Fibroblast of skin of scalp (primary cell): ENCODE measurements at places on chromosomes 16 and 17.
A peak's percentile ranks its signal among the peaks of the same experiment; 100 is the strongest.

GRCh38 chr16:6656760-6657159 lies 675.9 kb upstream of the RBFOX1 start:
- DNase-seq: no peak

DNA sequence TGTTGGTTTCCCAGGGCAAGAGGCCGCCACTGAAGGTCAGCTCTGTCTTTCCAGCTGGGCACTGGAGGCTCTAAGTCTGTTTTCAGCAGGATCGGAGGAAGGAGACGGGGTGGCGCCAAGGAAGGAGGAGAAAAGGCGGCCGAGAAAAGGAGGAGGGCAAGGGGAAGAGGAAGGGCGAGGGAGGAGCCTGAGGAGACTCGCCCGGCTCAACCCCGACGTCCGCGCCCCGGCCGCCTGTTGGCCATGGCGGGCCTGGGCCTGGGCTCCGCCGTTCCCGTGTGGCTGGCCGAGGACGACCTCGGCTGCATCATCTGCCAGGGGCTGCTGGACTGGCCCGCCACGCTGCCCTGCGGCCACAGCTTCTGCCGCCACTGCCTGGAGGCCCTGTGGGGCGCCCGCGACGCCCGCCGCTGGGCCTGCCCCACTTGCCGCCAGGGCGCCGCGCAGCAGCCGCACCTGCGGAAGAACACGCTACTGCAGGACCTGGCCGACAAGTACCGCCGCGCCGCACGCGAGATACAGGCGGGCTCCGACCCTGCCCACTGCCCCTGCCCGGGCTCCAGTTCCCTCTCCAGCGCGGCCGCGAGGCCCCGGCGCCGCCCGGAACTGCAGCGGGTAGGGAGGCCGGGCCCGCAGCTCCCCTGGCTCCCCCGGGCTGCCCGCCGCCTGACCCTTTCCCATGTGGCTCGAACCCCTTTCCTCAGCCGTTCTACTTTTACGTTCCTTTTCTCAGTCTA lies at the start of gene RNF135:
TSS of gene RNF135 (plus strand) at position 209 of the 737 bp plus-strand sequence. CDS start at position 244, 35 bp downstream.
- peak; percentile 90 for DNase-seq

DNA sequence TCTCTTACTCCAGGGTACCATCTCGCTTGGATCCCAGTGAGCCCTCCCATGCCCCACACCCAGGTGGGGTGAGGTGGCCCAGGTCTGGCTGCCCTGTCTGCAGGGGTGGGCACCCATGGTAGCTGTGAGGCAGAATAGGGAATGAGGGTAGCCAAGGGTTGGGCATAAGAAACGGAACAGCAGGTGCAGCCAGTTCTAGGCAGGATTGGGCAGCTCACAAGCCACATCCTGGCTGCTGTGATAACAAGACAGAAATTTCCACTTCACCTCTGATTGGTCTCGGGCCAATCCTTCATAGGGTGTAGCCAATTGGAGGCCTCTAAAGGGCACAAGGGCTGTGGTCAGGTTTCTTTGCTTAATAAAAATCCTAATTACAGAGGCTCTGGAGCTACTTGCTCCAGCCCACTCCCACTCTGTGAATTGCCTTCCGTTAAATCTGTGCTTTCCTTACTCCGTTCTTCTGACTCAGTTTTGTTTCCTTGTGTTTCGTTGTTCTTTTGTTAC lies 1.5 kb upstream of the ARHGDIG start:
- DNase-seq: peak; percentile 4

GRCh38 chr17:74619077-74619673 lies 4.4 kb downstream of the CD300E start:
- DNase-seq: no peak

DNA sequence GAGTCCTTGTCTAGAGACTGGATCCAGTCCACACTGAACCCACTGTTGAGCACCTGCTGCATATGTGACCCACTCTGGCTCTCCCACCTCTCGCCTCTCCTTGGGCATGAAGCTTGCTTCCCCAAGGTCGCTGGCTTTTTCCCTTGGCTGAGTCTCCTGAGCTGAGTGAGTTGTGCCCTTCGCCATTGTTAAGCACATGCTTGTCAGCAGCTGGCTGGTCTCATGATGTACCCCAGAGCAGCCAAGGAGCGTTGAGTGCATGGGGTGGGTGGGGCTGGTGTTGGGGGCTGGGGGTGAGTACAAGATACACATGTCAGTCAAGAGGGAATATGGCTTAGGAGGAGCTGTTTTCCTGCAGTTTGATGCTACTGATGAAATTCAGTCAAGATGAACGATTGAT lies 165.6 kb downstream of the SNX29 start:
- DNase-seq: no peak

- DNase-seq: peak; percentile 89
Observed at GRCh38 chr17:47862621-47863440, 11.9 kb upstream of the SP6 start.

- no peak for DNase-seq
Observed at GRCh38 chr17:76775021-76775600, 37.2 kb downstream of the MFSD11 start.

DNA sequence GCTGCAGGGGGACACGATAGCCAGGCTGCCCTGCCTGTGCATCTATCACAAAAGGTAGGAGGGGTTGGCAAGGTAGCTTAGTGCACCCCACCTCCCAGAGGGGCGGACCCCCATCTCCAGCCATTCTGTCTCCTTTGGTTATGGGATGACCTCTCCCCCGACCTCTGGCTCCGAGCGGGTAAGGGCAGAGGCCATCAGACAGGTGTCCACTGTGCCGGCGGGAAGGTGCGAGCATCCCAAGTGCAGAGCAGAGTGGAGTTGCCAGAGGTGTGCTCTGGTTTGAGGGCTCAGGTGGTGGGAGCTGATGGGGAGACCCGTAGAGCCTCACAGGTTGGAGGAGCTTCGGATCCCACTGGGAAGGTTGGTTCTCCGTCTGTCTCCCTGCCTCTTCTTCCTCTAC lies 11.7 kb downstream of the LDHD start:
- DNase-seq: no peak

- no peak for DNase-seq
Observed at GRCh38 chr17:79054200-79054960, 20.2 kb upstream of the ENGASE start.

DNA sequence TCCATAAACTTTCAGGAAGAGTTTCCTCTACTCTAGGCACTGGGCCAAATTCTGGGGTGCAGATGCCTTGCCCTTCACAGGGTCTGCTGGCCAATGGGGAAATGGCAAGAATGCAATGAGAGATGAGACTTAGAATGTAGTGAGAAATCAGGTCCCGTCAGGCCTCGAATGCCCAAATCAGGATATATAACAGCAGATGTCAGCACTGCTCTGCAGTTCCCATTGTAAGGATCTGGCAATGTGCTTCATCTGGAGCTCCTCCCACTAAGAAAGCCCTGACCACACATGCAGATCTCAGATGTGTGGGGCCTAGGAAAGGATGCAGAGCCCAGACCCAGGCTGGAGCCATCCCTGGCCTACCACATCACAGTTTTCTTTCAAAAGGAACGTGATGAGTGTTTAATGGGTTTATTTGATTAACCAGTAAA lies 13.9 kb upstream of the LPCAT2 start:
- DNase-seq: peak; percentile 99

DNA sequence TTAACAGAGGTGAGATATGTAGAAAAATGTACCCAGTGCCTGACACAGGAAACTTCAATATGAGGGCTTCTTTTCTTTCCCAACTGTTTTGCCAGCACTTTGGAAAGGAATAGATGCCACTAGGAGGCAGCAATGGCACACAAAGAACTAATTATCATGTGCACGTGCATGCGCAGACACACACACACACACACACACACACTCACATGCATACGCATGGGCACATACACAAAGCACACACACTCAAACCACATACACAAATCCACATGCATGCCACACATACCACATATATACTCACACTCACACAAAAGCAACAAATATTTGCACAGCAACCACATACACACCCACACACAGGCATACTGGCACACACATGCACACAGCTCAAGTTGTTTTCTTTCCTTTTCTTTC lies 8.8 kb upstream of the CEP112 start:
- peak; percentile 83 for DNase-seq

DNA sequence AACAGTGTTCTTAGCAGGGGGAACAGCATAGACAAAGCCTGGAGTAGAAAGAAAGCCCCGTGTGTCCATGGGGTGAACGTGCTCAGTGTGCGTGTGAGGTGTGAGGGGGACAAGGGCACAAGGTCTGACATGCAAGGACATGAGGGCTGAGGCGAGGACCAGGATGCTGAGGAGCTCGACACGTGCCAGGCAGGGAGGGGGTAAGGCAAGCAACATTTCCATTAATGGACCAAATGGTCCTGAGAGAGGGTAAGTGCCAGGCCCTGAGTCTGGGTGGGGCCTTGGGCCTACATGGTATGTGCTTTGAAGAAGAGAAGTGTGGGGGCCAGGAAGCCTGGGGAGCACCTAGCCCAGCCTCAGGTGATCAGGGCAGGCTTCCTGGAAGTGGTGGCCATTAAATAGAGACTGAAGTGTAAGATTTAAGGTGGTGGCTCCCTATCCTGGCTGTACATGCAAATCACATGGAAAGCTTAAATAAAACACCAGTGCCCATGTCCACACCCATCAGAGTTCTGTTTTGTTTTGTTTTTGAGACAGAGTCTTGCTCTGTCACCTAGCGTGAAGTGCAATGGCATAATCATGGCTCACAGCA lies 29.3 kb downstream of the ADCY7 start:
- no peak for DNase-seq

DNA sequence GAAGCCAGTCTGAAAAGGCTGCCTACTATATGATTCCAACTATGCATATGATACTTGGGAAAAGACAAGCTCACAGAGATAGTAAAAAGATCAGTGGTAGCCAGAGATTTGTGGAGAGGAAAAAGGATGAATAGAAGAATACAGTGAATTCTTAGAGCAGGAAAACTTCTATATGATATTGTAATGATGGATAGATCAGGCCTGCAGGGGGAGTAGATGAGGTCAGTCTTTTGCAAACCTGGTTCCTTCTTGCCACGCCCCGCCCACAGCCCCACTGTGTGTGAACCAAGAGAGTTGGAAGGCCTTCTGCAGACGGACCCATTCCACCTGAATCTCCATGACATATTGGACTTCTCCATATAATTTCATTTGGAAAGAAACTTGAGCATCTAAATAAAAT lies 761 bp upstream of the CCL8 start:
- DNase-seq: no peak

- DNase-seq: no peak
Observed at GRCh38 chr17:31869797-31870568, 10.9 kb upstream of the COPRS start.

- DNase-seq: peak; percentile 84
Observed at GRCh38 chr17:40443196-40443987, at the start of gene IGFBP4. Gene IGFBP4, plus strand, starts transcription at chr17:40443450. Its CDS starts 286 bp downstream, at chr17:40443736.

GRCh38 chr16:7182510-7183109 lies 150.0 kb upstream of the RBFOX1 start:
- no peak for DNase-seq

DNA sequence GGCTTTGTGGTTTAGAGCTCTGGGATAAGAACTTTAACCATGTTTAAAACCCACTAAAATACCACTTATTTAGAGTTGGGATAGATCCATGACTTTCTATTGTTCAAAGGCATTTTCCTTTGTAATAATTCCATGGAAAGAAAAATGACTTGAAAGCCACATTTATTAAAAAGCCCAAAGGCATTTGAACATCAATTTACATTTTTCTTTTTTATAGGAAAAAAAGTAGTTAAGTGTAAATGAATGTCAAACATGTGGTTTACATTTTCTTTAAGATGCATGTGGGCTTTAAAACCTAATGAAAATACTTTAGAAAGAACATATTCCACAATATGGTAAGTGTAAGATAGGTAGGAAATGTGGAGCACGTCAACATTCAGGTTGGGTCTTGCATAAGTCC lies 443.2 kb downstream of the TOX3 start:
- DNase-seq: no peak

DNA sequence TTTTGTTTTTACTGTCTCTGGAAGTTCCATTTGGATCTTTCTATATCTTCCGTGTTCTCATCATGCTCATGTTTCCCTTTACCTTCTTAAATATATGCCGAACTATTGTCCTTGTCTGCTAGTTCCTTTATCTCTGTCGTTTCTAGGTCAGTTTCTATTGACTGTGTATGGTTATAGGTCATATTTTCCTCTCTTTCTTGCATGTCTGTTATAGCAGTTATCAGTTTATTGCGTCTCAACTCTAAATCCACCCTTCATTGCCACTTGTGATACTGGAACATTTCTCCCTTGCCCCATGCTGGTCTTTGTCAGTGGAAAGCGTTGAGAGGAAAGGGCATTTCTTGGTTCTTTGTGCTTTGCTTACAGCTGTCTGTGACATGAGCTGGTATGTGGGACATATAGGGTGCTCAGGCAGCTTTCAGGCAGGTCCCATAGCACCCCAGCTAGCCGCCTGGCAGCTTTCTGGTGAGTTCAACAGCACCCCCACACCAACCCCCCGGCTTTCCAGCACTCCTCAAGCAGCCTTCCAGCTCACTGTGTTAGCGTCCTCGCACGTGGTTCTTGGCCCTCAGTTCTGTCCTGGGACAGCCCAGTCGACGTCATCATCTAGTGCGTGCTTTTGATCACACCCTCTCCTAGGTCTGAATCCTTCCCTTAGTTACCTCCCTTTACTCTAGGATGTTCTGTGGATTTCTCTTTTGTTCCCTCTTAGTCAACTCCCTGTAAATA lies 15.4 kb upstream of the DNASE1 start:
- DNase-seq: no peak

- DNase-seq: peak; percentile 15
Observed at GRCh38 chr17:16942141-16943031, 29.5 kb downstream of the TNFRSF13B start.

- DNase-seq: peak; percentile 99
Observed at GRCh38 chr16:3945751-3946603, 65.5 kb upstream of the CREBBP start.

DNA sequence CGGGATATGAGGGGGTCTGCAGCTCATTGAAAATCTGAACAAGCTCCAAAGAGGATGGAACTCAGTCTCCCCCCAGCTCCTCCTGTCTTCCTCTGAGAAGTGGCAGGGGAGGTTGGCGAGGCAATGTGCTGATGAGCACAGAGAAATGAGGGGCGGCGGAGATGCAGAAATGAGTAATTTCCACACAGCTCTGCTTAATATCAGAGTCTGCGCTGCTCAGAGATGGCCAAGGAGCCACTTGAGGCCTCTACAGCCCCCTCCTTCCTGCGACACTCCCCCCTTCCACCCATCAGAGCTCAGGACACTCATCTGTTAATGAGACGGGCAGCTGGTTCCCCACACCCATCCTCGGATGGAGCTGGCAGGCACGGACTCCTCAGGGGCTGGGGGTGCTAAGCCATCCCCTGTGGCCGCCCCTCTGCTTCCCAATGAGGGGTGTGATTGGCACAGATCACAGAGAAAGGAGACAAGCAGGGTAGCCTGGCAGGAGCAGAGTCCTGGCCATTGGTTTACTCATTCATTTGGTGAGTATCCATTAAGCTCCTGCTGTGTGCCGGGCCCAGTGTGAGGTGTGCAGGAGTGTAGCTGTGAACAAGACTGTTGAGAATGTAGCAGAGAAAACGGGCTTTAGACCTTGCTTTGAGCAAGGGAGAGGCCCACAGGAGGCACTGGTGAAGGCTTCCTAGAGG lies 12.7 kb upstream of the CRHR1 start:
- DNase-seq: no peak

- DNase-seq: peak; percentile 80
Observed at GRCh38 chr17:56186222-56186786, 33.0 kb downstream of the ANKFN1 start.

- DNase-seq: peak; percentile 23
Observed at GRCh38 chr17:19263641-19264051, 26.5 kb downstream of the EPN2 start.

- DNase-seq: no peak
Observed at GRCh38 chr16:49275050-49275730, 6.4 kb downstream of the CBLN1 start.
